NAMALWA (cell line): ENCODE measurements at places on chromosomes 5 and 9.

- DNase-seq = no peak
Observed at GRCh38 chr5:126000507-126000906, 422.7 kb upstream of the GRAMD2B start.

GRCh38 chr5:178319541-178320041, 87.0 kb upstream of the PHYKPL start:
- no peak for DNase-seq

- no peak for DNase-seq
Observed at GRCh38 chr5:156197042-156197635, 129.8 kb upstream of the SGCD start.

DNA sequence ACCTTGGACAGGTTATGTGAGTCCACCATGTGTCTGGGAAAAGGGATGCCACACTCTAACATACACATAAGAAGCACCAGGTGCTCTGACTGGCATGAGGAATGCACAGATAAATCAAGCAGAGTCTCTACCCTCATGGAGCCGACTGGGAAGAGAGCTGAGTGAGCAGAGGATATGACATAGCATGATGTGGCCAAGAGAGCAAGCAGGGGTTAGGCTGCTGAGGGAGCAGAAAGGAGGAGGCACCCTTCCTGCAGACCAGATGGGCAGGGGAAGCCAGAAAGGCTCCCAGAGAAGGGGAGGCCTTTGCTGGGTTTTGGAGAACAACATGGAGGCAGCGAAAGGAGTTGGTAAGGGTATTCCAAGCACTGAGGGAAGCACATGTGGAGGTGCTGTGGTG, 223.1 kb downstream of the GNA14 start:
- DNase-seq = no peak

DNA sequence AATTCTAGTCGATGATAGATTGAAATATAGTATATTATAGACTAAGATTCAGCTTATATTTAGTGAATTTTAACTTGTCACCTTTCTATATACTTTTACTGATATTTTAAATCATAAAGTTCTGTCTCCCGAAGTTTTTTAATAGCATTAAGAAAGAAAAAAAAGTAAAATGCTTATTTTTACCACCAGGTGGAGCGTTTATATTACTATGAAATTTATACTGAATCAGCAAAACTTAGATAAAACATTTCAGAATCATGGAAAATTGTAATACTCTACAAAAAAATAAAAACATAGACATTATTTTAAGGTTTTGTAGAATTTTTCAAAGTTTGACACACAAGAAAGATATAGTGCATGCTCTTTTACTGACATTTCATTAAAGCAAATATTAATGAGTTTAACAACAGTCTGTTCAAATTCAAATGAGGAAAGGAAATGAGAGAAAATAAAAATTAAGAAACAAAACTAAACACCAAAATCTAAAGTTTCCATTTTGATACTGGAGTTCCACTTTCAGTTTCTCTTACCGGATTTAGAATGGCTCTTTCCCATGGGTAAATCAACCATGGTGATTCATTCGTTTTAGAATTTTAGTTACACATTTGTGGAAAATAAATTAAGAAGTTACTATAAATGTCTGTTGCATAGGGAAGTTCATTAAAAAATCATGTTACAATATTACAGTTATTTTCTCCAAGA, 1035.3 kb downstream of the CDH12 start:
- peak; percentile 29 for DNase-seq

GRCh38 chr5:144510845-144511579, 340.3 kb downstream of the KCTD16 start:
- DNase-seq = no peak

DNA sequence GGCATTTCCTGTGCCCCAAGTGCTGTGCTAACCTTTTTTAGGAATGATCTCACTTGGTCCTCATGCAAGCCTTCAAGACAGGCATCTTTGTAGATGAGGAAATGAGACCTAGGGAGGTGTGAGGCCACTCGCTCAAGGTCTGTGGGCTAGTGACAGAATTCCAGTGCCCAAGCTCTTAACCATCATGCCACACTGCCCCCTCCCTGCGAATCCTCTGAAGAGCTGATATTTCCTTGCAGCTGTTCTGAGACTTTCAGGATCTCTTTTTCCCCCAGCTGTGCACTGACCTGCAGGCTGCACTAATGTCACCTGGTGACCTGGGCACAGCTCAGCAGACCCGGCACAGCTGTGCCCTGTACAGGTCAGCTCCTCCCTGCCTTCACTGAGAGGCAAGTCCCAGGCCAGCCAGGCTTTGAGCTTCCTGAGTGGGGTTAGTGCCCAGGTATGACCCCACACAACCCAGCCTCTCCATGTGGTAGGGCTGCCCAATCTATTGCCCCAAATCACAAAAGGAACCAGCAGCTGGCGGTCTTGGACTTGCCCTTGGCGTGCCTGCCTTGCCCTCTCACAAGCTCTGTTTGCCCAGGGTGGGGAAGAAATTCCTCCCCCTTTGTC, 32.7 kb downstream of the MORN5 start:
- no peak for DNase-seq

- DNase-seq = no peak
Observed at GRCh38 chr5:93884254-93884653, 142.9 kb upstream of the POU5F2 start.

DNA sequence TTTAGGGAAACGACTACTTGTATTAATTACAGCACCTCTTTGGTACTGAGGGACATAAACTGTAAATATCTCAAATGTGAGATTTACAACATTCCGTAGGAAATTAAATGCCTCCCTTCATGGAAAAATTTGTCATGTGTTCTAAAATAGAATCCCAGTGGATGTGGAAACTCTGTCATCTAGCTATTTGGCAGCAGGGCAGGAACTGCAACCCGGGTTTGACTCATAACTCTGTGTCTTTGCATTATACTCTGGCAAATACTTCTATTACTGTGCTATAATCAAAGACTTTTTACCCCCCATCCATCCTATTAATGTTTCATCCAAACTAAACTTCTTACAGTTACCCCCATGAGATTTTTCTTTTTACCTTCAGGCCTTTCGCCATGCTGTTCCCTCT, 6.6 kb downstream of the PLPPR1 start:
- DNase-seq = no peak

GRCh38 chr5:127723571-127723970, 20.4 kb downstream of the CCDC192 start:
- no peak for DNase-seq

DNA sequence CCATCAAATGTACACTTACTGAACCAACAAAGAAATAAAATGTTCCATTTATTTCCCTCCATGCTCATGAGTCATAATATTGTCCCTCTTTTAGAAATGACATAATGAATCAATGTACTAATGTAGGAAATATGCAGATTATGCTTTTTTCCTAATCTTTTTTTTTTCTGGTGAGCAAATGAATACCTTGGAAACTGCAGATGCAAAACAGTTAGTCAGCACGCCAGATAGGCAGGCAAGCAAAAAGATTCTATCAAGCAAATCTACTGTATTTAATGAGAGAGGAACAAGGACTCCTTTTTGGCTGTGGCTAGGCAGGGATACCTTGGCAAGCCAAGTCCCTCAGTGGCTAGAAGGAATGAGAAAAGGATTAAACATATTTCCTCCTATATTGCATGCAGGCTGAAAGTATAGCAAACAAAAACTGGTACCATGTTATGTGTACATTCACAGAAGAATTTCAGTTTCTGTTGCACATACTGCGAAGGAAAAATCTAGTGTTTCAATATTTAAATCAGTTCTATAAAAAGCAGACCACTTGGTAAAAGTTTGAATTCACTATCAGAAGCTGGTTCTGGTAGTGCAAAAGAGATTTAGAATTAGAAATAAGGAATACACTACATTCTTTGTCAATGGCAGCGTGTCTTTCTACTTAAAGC, 605.4 kb downstream of the TLE1 start:
- DNase-seq = no peak
